ENCODE measurements at places on chromosomes 13 and 19.

- DNase-seq = no peak
Observed at GRCh38 chr13:19998960-19999359, 40.4 kb downstream of the ZMYM2 start.

DNA sequence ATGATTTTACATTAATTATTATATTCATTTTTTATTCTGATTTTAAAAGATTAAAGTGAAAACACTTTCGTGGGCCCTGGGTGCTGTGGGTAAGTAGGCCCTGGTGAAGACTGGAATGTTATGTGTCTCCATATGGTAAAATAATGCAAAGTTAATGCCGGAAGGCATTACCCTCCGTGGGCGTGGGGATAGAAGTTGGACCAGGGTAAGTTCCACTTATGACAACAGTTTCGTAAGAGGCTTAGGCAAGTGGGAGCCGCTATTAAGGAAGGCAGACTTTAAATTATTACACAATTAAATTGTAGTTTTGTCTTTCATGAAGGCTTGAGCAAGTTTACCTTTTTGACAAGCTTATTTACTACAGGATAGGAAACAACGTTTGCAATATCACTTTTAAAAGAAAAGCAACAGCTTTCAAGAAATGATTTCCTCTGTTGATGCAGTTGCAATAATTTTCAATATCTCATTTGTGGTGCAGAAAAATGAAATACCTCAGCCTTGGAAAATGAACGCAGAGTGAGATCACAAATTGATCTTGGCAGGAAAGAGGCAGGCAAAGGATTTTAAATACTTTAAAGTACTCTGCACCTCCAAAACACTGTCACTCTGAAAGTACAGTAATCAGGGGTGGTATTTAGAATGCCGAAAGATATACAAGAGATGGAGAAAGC, 310.6 kb downstream of the DCT start:
- peak; percentile 13 for DNase-seq

GRCh38 chr13:80400865-80401426, 60.0 kb upstream of the SPRY2 start:
- no peak for DNase-seq

DNA sequence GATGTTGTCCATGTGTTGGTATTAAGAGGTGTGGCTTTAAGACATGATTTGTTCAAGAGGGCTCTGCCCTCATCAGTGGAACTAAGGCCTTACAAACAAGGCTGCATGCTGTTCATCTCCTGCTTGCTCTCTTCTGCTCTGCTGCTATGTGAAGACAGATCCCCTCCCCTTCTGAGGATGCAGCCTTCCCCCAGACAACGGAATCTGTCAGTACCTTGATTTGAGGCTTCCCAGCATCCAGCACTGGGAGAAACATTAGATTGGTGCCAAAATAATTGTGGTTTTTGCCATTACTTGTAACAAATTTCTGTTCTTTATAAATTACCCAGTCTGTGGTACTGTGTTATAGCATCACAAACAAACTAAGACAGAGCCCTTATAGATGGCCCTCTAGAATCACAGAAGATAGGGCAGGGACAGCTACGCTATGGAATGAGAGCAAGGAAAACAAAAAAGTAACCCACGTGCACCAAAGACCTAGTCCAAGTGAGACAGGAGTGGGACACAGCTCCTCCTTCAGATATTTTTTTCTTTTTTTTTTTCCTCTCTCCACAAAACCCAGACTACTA, 151.5 kb upstream of the RXFP2 start:
- DNase-seq = no peak

- DNase-seq = no peak
Observed at GRCh38 chr13:23386533-23386932, 47.0 kb downstream of the SACS start.

- no peak for DNase-seq
Observed at GRCh38 chr13:44739120-44739519, 163.0 kb upstream of the TSC22D1 start.

DNA sequence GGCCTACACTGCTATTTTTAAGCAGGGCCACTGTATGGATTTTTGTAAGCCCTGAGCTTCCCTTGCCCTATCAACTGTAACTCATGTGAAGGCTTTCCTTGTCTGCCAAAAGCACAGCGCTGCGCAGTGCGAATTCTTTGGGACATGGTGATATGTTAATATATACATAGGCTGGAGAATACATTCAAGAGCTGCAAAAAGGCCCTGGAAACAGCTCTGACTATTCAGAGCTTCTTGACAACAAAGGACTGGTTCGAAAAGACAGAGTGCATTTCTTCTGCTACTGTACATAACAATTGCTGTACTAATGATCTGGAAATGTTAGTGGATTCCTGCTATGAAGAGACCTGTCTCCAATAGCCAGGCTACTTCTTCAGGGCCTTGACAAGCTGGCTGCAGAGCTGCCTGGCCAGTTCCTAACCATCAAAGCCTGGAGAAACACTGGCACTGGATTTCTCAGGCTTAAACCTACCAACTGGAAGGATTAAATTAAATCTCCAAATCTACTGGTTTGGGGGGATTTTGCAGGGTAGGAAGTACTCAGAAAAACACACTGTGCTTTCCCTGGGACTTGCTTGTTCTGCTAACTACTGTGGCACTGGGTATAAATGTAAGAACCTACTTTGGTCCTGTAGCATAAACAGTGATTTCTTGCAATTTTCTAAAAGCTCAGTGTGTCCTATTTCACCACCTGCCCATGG, 246.9 kb downstream of the DNAJC15 start:
- no peak for DNase-seq

DNA sequence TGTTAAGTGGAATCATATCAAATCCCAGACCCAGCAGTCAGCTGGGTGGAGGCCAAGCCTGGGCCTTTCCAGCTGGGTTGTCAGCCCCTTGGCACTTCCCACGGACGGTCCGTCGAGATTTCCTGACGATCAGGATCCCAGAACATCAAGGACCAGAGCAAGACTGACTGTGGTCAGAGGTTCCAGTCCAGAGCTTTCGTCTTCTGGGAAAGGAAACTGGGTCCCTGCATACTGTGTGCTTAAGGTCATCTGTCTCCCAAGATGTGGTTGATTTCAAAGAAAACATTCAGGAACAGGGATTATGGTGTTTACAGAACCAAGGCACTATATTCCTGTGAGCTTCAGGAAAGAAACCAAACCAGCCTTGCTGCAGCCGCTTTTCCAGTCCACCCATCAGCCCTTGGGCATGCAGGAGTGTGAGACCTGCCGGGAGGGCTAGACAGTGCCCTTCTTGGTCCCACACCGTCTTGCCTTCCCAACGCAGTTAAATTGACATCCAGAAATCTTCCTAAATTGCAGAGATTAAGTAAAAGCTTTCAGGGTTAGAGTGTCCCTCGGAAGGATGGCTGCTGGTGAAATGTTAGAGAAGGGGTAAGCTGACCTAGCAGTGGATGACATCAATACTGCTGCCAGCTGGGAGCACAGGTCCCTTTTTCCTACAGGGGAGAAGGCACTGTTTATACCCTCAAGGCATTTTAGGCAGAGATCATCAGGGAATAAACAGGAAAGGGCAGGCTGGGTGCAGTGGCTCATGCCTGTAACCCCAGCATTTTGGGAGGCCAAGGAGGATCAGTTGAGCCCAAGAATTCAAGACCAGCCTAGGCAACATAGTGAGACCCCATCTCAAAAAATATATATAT, 5.0 kb upstream of the C19orf33 start:
- DNase-seq = peak; percentile 49
